Stimulated activated CD4-positive, alpha-beta T cell treated with anti-CD3 and anti-CD28 coated beads, TNF-alpha, amount 100 ng/mL, for 48 hours (primary cell): ENCODE measurements at places on chromosomes 3 and 15.

DNA sequence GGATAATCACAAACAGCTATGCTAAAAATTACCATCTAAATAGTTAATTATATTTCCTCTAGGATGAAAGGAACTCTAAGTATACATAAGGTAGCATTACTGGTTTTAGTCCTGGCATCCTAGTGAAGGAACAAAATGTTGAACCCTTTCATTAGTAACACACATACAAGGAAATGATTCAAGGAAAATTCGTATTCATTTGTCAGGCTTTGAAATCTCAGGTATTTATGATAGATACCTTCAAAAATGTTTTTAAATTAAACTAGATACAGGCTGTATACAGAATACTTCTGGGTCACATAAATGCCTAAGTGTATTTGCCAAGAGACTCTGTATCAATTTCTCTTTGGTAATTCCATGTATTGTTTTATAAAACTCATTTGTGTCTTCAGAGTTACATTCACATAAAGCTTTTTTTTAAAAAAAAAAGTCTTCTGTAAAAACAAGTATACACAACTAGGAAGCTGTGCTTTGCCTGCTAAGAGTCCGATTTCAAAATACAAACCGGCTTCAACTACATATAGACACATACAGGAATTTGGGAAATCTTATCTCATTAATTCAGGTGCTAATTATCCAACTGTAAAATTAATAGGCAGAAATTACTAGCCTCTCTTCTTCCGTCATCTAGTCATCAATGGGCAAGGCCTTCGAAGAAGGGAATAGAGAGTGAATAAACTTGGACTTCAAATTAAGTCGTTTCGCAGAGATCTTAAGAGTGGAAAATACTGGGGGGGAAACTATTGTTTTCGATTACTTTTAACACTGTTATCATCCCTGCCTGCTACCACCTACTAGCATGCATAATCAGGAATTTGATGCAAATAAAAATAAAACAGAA lies 1.3 kb downstream of the SECISBP2L start:
- no peak for DNase-seq

DNA sequence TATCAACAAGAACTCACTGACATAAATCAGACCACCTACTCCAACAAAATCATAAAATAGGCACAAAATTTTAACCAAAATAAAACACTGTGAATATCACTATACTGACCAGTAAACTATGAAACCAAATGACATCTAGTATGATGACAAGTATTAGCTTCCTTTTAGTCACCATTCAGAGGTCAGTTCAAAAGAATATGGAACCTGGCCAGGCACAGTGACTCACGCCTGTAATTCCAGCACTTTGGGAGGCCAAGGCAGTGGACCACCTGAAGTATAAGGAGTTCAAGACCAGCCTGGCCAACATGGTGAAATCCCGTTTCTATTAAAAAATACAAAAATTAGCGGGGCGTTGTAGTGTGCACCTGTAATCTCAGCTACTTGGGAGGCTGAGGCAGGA lies 65.8 kb downstream of the SMARCC1 start:
- no peak for DNase-seq

DNA sequence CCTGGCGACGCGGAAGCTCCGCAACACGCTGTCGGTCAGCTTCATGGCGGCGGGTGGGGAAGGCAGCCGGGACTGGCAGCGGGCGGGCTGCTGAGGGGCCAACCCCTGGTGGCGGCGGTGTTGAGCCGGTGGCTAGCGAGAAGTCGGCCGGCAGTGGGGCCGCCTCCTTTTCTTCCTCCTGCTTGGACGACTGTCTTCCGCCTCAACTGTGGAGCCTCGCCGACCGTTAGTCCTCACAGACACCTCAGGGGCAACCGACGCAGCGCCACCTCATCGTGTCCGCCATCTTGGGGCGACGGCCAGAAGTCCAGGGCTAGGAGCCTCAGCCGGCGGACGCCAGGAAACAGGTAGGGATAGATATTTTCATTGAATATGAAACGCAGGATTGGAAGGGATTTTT lies 875.1 kb downstream of the NSUN3 start:
- no peak for DNase-seq

- DNase-seq = no peak
Measured at GRCh38 chr3:8001712-8002111, 499.9 kb upstream of the LMCD1 start.

DNA sequence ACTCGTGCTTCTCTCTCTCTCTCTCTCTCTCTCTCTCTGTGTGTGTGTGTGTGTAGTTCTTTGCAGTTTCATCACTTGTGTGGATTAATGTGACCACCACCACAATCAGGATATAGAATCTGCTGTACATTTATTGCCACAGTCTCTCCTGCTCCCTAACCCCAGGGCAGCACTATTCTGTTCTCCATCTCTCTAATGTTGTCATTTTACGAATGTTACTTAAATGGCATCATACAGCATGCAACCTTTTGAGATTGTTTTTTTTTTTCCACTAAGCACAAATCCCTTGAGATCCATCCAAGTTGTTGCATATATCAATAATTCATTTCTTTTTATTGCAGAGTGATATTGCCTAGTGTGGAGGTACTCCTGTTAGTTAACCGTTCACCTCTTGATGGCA lies 26.9 kb downstream of the SLCO3A1 start:
- DNase-seq = no peak

DNA sequence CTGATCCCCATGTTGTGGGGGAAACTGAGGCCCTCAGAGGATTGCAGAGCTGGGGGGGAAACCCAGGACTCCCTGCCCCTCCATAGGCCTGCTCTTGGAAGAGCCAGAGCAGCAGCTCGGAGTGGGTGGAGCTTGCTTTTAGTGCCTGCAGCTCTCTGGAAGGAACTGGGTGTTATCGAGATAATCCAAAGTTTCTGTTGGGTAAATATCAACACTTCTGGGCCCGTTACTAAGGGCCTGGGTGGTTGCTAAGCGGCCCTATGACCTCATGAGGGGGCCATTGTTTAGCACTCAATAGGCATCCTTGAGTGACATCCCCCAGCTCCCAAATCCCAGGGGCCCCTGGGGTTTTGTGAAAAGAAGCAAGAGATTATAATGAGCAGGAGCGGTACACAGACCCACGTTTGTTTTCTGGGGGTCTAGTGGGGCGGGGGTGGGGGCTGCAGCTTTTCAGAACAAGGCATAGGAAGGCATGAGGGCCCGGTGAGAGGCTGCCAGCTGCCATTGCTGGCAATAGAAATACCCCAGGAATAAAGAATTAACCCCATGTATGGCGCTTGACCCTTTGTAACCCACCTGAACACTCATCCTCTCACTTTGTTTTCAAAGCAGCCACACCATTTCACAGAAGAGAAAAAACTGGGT lies 48.3 kb upstream of the ATP2B2 start:
- DNase-seq = no peak

DNA sequence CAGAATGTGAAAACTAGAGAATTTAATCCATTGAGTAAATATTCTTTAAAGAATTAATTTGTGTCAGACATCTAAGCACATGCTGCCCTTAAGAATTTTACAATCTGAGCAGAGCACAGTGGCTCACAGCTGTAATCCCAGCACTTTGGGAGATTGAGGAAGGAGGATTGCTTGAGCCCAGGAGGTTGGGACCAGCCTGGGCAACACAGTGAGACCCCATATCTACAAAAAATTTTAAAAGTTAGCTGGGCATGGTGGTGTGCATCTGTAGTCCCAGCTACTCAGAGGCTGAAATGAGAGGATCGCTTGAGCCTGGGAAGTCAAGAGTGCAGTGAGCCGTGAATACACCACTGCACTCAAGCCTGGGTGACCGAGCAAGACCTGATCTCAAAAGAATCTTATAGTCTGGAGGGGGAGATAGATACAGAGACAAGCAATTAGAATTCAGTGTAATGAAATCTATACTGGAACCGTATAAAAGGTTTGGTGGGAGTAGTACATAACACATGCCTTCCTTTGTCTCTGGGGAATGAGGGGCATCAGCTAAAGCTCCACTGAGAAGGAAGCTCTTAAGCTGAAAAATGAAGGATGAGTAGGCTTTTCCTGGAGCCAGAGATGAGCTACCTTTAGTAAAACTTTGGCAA lies 21.2 kb downstream of the ATP11B start:
- DNase-seq = no peak

- peak; percentile 78 for DNase-seq
Measured at GRCh38 chr3:50272911-50273688, 4.2 kb downstream of the SEMA3B start.

- no peak for DNase-seq
Measured at GRCh38 chr3:9399746-9400145, 2.3 kb downstream of the SETD5 start.

DNA sequence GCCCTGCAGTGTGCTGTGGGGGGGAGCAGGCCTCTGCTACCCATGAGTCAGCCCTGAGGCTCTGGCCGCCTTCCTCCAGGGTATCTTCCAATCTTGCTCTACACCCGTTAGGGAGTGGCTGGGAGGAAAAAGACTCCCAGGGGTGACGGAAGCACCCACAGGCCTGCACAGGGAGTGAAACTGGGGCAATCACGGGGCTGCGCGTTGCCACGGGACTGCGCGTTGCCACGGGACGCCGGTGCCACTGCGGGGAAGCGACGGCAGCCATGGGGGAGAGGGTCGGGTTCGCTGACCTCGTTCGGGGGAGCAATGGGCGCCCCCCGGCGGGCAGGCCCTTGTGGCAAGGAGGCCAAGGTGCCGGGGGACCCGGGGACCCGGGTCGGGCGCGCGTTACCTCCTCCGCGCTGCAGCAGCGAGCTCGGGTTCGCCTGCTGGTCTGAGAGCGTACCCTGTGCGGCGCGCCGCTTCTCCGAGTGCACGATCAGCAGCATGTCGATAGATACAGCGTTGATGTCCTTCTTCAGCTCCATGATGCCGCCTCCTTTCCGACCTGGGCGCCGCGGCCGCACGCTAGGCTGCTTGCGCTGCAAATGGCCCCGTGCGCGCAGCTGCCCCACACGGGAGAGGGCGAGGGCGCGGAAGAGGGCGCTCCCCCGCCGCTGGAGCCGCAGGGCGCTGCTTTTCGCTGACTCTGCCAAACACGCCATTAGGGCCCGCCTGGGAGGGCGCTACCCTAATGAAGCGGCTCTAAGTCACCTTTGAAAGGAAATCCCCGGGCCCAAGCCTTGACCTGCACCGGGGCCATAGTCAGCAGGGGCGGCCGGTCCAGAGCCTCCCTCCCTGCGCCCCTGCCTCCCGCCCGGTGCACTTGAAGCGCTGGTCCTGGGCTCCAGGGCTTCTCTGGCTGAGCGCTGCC lies at the start of gene KY:
Gene KY (minus strand): TSS at position 592 of the 916 bp plus-strand sequence. CDS start 62 bp downstream, at position 530.
- DNase-seq = no peak

- DNase-seq = no peak
Measured at GRCh38 chr3:106018102-106018501, 149.3 kb upstream of the CBLB start.

GRCh38 chr15:51075826-51076523 lies 18.7 kb downstream of the TNFAIP8L3 start:
- no peak for DNase-seq

GRCh38 chr15:56929399-56929798 lies 11.0 kb downstream of the TCF12 start:
- no peak for DNase-seq

DNA sequence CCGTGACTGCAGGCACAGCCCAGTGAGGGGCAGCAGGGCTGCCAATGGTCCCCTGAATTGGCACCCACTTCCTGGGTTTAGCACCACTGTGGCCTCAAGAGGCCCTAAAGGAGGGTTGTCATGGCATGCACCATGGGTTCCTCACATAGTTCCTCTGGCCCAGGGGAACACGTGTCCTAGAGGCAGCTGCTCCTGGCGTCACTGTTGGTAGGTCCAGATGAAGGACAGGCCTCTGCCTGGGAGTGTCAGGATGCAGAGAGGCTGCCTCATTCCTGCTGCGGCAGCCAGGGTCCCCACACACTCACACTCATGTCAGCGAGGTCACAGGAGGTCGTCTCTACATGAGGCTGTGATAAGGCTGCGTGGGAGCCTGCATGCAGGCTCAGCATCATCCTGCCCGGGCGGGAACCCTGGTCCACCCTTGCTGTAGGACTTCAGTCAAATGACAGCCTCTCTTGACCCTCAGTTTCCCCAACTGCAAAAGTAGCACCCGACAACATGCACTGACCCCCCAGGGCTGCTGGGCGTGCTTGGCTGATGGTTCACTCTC lies 26.1 kb upstream of the SFMBT1 start:
- DNase-seq = no peak

- no peak for DNase-seq
Measured at GRCh38 chr15:68499620-68500312, 67.8 kb upstream of the ITGA11 start.

DNA sequence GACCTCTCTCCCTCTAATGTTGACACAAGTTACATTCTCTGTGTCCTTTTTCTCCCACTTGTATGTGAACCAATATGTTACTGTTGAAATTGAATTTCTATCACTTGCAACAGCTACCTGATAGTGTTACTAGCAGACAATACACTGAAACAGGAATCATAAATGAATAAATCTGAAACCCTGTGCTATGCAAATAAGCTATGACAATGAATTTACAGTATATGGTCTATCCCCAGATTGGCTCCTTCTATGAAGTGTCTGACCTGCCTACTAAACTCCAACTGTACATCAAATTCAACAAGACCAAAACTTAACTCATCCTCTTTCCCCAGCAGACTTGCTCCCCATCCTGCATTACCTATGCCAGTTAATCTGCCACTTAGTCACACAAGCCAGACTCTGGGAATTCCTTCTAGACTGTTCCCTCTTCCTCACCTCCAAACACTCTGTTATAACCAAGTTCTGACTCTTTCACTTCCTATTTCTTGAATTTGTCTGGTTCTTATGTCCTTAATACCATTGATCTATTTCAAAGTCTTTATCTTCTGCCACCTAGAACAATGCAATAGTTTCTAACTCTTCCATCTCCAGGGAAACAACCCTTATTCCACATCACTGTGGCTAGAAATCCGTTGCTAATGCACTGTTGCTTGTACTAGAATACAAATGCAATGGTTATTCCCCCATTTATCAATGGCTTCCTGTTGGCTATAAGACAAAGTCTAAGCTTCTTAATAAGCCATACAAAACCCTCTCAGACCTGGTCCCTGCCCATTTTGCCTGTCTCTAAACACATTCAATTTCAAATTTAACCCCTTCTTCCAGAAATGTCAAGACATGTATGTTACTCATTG lies 13.4 kb upstream of the ZNF639 start:
- DNase-seq = no peak

DNA sequence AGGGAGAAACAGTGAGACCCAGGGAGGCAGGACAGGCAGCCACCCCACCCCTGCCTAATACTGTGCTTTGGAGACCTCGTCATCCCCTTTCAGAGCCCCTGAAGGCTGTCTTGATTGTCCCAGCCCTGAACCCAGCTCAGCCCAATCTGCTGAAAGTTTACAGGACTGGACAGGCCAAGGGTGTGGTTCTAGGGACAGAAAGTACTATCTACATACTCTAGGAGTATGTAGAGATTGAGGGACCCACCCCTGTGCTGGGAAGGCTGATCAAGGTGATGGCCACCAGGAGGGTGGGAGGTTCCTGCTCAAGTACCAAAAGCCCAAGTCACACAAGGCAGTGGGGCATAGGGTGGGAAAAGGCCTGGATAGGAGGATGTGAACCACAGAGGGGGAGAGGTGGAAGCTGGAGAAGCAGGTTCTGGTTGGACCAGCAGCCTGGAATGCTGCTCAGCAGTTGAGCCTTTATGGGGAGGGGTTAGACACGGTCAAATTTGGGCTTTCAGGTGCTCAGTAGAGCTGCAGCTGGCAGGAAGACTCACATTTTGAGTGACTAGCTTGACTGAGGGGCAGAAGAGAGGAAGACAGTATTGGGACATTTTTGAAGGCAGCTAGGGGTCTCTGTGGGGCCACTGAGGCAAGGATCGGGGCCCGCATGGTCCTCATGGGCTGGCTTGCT lies 6.7 kb downstream of the NBEAL2 start:
- no peak for DNase-seq
